ENCODE measurements at places on chromosomes 2 and 18. TPM values are rescaled to one million over a fixed set of nuclear protein-coding genes. Genes with fewer than 3 reads are reported as not detected.

SERPINB2 gene
- total RNA-seq: 0.60 TPM

DNA sequence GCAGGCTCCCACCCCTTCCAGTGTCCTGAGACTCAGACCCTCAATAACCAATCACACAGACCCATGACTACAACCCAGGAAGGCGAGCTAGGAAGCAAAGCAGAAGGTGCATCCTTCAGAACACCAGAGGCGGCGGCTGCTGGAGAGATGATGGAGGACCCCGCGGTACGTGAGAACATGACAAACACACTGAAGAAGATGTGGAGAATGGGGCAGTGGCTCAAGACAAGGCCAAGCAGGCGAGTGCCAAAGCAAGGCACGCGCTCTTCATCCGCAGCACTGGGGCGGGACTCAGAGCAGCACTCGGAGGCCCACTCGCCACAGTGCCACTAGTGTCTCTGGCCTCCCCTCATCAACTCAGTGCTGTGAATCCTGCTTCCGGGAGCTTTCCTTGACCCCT is 13.7 kb downstream of the ERFE start:
- H3K4me1 ChIP-seq: no peaks in the 10 kb centered on the region
- H3K36me3 ChIP-seq: peaks cover 74% of the 10 kb centered on the region
- no peaks in the 10 kb centered on the region for H3K27me3 ChIP-seq
- DNase-seq: no peak
- H3K4me3 ChIP-seq: no peak overlapping the region

- no peaks in the 10 kb centered on the region for H3K4me1 ChIP-seq
- no peak for DNase-seq
- H3K27ac ChIP-seq: no peak overlapping the region
These were observed 78.0 kb upstream of the KCNJ3 start for GRCh38 chr2:154620471-154620870.

TFPI gene
- total RNA-seq: 65.0 TPM

ITGB6 gene
- not detected for total RNA-seq

DNA sequence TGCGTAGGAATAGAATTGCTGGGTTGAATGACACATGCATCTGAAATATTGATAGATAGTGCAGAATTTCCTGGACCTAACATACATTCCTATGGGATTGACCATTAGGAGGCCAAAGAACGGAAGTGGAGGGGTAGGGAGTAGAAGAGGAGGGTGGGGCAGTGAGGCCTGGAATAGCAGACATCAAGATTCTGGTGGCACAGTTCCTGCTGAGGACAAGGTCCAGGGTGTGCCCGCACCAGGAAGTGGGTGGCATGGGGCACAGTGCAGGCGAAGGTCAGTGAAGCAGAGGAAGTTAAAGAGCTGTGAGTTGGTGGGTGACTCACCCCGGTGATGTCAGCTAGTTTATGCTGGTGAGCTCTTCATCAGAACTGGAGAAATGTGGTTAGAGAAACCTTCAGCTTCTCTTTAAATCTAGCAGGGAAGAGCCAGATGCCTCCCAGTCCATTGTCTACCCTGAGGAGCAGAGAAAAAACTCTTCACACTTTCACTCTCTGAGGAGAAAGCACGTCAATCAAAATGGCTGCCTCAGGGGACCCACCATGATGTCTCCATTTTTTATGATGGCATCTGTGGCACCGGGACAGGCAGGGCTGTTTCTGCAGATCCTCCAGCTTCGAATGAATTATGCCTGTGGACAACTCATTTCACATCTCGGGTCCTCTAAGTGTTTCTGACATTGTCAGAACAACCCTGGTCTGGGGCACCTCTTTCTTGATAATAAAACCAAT is 55.9 kb upstream of the CTLA4 start:
- H3K4me1 ChIP-seq: peaks cover 33% of the 10 kb centered on the region
- H3K36me3 ChIP-seq: no peaks in the 10 kb centered on the region
- no peaks in the 10 kb centered on the region for H3K27me3 ChIP-seq

FBXO41 gene
- total RNA-seq: 13.4 TPM

PPP4R1 gene
- 76.8 TPM for total RNA-seq

DNA sequence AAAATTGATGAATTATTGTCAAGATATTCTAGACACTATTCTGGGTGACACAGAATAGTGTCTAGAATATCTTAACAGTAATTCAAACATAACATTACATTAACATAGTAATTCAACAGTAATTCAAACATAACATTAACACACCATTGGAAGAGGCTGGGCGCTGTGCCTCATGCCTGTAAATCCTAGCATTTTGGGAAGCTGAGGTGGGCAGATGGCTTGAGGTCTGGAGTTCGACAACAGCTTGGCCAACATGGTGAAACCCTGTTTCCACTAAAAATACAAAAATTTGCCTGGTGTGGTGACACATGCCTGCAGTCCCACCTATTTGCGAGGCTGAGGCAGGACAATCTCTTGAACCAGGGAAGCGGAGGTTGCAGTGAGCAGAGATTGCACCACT is 195.8 kb downstream of the ZRANB3 start:
- H3K36me3 ChIP-seq: no peaks in the 10 kb centered on the region
- no peak for DNase-seq
- H3K4me3 ChIP-seq: no peak overlapping the region
- H3K27ac ChIP-seq: no peak overlapping the region

DNA sequence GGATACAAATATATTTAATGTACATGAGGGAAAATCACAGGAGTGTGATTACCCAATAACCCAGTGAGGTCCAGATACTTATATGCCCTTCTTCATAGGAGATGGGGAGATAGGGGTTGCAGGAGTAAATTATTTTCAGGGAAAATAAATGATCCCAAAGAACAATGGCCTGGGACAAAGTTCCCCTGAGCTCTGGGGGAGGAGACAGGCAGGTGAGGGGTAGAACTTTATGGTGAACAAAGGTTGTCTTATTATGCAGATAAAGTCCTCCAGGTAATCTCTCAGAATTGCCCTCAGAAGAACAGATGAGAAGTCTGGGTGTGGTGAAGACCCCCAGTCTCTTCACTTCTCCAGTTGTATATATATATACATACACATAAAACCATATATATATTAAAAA is 22.1 kb upstream of the RMDN2 start:
- H3K27me3 ChIP-seq: no peaks in the 10 kb centered on the region
- H3K36me3 ChIP-seq: no peaks in the 10 kb centered on the region
- H3K27ac ChIP-seq: no peak overlapping the region
- no peak overlapping the region for H3K4me3 ChIP-seq
- H3K4me1 ChIP-seq: no peaks in the 10 kb centered on the region
- no peak for DNase-seq

DNA sequence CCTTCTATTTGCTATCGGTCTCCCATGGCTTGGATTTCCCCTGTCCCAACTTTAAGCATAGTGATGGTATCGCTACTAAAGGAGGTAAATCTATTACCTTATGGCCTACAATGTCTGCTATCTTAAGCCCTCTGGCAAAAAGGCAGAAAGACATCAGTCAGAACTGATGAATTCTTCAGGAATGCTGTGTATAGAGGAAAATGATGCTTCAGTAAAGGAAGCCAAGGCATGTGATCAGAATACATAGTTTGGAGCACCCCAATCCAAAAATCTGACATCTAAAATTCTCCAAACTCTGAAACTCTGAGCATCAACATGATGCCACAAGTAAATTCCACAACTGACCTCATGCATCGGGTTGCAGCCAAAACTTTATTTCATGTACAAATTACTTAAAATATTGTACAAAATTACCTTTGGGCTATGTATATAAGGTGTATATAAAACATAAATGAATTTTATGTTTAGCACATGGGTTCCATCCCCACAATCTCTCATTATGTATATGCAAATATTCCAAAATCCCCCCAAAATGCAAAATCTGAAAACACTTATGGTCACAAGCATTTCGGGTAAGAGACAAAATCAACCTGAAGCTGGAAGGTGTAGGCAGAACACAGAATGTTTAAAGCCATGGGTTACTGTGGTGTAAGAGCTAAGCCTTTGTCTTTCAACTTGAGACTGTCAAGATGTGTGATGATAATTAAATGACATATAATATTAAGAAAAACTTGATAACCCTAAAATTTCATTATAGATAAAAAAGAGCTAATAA is 66.2 kb downstream of the CUL3 start:
- no peak overlapping the region for H3K27ac ChIP-seq
- no peaks in the 10 kb centered on the region for H3K27me3 ChIP-seq
- no peak overlapping the region for H3K4me3 ChIP-seq
- no peak for DNase-seq
- peaks cover 49% of the 10 kb centered on the region for H3K4me1 ChIP-seq
- H3K36me3 ChIP-seq: peaks cover 1% of the 10 kb centered on the region

DNA sequence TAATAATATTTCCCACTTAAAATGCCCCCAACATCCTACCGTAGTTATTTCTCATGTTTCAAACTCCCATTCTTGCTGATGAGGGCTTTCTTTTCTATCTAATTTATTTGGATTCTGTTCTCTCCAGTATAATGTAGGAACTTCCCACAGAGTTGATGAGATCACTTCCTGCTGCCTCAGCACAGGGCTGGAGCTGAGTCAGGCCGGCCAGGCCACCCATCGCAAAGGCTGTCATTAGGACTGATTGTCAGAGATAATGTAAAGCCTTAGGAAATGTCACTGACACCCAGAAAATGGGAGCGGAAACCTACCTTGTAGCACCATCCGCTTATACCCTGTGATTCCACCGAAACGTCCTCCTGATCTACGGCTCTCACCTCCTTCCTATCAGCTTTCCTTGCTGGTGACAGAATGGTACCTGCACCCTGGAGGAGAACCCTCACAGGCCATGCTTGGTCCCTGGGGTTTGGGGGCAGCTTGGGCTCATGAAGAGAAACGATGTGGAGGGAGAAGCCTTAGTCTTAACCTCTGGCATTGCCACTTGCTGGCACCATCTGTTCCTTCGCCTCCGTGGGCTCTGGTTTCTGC is 672.8 kb upstream of the ID2 start:
- H3K36me3 ChIP-seq: no peaks in the 10 kb centered on the region
- no peak for DNase-seq
- peaks cover 1% of the 10 kb centered on the region for H3K4me1 ChIP-seq
- H3K27me3 ChIP-seq: no peaks in the 10 kb centered on the region

DNA sequence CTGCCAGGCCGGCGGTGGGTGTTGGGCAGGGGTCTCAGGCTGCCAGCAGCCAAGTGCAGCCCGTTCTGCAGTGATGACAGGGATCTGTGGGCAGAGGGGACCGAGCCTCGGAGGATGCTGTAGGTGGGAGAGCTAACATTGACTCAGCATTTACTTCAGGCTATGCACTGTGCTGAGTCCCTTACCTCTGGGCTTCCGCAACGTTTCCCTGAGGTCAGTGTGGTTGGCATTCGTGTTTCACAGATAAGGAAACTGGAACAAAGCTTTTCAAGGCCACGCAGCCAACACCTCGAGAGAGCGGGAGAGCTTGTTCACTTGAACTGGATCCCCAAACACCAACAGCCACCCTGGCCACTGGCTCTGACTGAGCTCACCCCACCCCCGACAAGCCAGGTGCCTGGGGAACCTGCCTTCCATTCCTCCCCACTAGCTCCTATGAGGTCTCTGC is 839 bp upstream of the GPR148 start:
- H3K4me1 ChIP-seq: peaks cover 24% of the 10 kb centered on the region
- H3K27me3 ChIP-seq: peaks cover 29% of the 10 kb centered on the region
- DNase-seq: peak; percentile 80
- no peaks in the 10 kb centered on the region for H3K36me3 ChIP-seq
- peak overlapping the region; percentile 40 for H3K4me3 ChIP-seq

DNA sequence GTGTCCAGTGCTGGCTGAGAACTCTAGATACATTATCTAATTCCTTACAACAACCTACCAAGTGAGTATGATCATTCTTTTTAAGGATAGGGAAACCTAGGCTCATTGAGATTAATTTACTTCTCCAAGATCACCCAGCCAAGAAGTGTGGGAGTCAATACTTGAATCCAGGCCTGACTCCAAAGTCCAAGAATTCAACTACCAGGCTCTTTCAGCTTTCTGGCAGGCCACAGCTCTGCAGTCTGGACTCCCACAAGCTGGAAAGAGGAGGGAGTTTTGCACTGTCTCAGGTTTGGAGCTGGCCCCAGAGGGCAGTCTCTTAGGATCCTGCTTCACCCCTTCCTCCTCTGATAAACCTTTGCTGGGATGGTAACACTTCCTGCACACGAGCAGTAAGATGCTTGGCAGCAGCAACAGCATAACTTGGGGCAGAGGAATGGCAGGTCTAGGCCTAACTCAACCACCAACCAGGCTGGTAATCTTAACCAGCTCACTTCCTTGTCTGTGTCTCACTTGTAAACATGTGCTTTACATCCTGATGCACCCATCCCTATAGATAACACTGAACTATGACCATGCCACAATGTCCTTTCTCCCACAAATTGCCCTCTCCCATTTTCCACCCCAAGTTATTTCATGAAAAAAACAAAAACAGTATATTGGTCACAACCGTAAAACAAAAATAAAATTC is 111.1 kb upstream of the ACAA2 start:
- H3K27ac ChIP-seq: no peak overlapping the region
- no peaks in the 10 kb centered on the region for H3K4me1 ChIP-seq
- H3K36me3 ChIP-seq: no peaks in the 10 kb centered on the region
- H3K4me3 ChIP-seq: no peak overlapping the region
- no peaks in the 10 kb centered on the region for H3K27me3 ChIP-seq

DNA sequence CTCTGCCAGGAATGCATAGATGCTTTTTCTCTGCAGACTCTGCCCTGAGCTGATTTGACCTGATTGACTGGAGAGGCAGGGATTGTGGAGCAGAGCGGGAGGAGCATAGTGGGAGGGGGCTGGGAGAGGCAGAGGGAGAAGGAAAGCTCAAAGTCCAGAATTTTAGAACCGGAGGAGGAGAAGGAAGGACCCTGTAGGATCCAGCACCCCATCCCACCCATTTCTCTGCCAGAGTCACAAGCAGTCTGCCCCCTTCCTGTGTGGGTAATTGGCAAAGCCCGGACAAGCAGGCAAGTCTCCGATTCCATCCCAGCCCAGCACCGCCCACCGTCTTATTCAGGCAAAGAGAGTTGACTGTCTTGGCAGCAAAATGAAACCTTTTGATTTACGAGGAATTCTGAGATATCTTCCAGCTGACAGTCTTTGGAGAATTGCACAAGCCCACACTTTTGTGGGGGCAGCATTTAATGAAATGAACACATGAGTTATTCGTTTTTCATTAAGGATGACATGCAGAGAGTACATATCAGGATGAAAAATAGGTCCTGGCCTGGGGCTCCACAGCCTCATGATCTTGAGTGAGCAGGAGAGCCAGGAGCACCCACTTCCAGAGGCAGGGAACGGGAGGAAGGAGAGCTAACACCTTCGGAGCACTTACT is 103.1 kb downstream of the MCFD2 start:
- no peaks in the 10 kb centered on the region for H3K36me3 ChIP-seq
- no peak overlapping the region for H3K4me3 ChIP-seq
- peaks cover 15% of the 10 kb centered on the region for H3K4me1 ChIP-seq
- peak overlapping the region; percentile 81 for H3K27ac ChIP-seq
- no peaks in the 10 kb centered on the region for H3K27me3 ChIP-seq

RIOK3 gene
- 80.4 TPM for total RNA-seq

TSPYL6 gene
- total RNA-seq: not detected

- peak; percentile 53 for DNase-seq
- no peaks in the 10 kb centered on the region for H3K4me1 ChIP-seq
- H3K4me3 ChIP-seq: no peak overlapping the region
- no peaks in the 10 kb centered on the region for H3K36me3 ChIP-seq
- no peak overlapping the region for H3K27ac ChIP-seq
- H3K27me3 ChIP-seq: no peaks in the 10 kb centered on the region
These were observed 206.6 kb downstream of the DYSF start for GRCh38 chr2:71659868-71660518.

- DNase-seq: no peak
- no peak overlapping the region for H3K4me3 ChIP-seq
- H3K27me3 ChIP-seq: no peaks in the 10 kb centered on the region
- peaks cover 1% of the 10 kb centered on the region for H3K4me1 ChIP-seq
- H3K27ac ChIP-seq: no peak overlapping the region
These were observed 66.0 kb upstream of the ST3GAL5 start for GRCh38 chr2:85954590-85955458.

TRIM43 gene
- not detected for total RNA-seq
